Calu3 (cell line): ENCODE measurements at places on chromosomes 1 and 21. TPM values are rescaled to one million over a fixed set of nuclear protein-coding genes. Genes with fewer than 3 reads are reported as not detected.

PIK3CD gene
- total RNA-seq: 2.2 and 2.6 TPM in 2 replicates

PCAT6 gene
- total RNA-seq: 1.3 and 2.8 TPM in 2 replicates

RNPEP gene
- total RNA-seq: 86.1 and 91.6 TPM in 2 replicates

KRTAP10-3 gene
- total RNA-seq: not detected in 2 replicates

S100A1 gene
- total RNA-seq: not detected in 2 replicates

MPL gene
- total RNA-seq: 0.52 and 0.73 TPM in 2 replicates

FCRL2 gene
- total RNA-seq: 0.14 and 0.47 TPM in 2 replicates

- DNase-seq: no peak
These were observed 39.8 kb upstream of the ZBTB18 start for GRCh38 chr1:244011271-244011670.

- peak; percentile 6 for DNase-seq
These were observed 24.8 kb upstream of the ITPKB start for GRCh38 chr1:226763905-226764264.

DNA sequence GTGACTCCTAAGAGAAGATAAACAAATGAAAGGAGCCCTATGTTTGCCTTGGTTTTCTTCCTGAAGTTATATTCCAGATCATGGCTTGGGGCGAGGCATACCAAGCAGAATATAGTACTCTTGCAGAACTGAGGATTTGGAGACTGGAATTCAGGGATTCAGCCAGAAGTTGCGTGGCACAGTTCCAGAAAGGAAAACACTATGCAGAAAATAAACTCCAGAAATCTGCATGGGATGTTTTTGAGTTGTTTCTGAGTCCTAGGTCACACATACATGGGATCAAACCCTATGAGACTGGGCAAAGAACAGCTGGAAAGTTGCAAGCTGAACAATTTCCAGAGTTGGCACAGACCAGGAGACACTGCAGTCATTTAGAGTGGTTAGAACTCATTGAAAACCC is 42.9 kb upstream of the IFFO2 start:
- DNase-seq: no peak

GRCh38 chr1:16907870-16908758 is 12.3 kb downstream of the RNU1-2 start:
- DNase-seq: no peak

- no peak for DNase-seq
These were observed 66.4 kb downstream of the GPR88 start for GRCh38 chr1:100604372-100604771.

GRCh38 chr1:235784950-235785349 is 81.8 kb downstream of the LYST start:
- no peak for DNase-seq

DNA sequence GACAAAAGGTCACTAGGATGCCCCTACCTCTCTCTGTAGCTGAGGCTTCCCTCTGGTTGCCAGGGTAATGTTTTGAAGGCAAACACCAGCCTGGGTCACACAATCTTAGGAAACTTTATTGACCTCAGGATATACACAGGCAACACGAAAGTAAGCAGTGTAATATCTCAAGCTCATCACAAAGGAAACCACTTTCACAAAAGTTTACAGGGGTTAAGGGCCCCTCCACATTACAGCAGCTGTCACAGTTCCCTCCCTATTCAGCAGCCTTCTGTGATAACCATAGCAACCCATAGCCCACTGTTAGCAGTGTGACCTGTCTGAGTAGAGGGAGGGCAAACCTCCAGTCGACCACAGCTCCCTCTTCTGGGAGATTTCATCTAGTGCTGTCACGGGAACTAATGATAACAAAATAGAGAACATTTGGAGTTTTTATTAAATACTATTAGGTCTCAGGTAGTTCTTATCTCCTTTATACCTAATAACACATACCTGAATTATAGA is 149.8 kb downstream of the PTPRC start:
- DNase-seq: no peak

DNA sequence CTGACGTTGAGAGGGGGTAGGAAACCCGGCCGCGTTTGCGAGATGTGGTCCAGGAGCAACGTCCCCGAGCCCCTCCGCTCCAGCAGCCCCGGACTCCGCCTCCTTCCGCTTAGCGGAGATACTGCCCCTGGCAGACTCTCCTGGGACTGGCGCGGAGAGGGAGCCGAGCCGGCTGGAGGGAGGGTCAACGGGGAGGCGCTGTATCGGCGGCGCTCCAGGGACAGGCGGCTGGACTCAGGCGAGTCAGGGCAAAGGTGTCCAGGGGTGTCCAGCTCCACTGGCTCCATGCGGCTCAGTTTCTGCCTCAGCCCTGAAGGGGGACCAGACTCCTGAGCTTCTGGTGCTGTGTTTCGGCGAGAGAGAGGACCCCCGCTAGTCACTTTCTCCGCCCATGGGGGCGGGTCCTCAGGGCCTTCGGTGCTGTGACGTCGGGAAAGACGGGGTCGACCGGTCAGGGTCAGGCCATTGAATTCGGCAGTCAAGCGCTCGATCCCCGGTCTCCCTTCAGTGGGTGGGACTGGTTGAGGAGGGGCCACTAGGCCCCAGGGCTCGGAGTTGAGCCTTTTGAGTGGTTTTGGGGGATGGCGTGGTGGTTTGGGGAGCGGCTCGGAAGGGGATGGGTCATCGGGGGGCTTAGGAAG is 2.8 kb upstream of the LIX1L start:
- DNase-seq: peak; percentile 63

DNA sequence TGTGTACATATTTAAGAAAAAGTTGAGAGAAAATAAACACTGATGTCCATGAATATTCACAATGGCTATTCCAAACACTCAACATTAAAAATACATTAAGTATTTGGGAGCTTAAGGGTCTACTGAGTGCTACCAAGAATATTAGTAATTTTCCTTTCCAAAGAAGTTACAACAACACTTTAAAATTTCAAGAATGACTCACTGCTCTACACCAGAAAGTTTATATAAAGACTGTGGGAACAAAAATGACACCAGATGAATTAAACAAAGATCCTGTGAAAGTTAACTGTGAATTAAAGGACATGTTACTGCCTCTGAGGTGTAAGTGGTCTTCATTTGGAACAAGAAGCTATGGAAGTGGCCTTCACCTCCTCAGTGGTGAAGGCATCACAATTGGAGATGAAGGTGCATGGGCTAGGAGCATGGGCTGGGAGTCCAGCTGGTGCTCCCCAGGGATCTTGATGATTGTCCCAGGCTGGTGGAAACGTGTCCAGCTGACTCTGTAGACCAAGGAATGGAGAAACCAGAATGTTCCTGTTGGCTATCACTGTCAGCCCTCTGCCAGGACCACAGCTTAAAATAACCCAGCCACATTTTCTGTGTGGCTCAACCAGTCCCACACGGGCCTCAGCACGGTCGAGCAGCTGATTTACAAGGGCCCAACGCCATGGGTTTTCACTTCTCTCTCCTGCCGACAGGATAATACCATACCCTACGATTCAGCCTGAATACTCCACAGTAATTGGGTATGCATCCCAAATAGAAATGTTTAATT is 28.8 kb downstream of the TAF5L start:
- DNase-seq: no peak
